Neural crest cell (in vitro differentiated cells): ENCODE measurements at places on chromosomes 2 and 18.

DNA sequence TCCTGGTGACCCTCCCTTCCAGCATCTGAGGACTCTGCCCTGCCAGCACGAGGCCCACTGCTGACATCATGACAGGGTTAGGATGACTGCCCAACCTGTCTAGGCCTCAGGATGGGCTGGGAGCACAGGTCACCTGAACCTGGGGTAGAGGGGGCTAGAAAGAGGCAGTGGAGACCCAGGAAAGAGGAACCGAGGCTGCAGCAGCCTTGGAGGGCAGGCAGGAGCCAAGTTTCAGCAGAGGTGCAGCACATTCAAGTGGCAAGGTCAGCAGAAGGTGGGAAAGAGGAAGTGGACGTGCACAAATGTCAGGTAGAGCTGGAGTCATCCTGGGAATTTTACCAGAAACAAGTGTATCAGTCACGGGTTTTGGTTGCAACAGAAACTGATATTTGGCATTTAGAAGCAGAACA lies 13.6 kb upstream of the RAB10 start:
- no peak for DNase-seq

- DNase-seq, result no peak
These were observed 89.5 kb upstream of the NCK2 start for GRCh38 chr2:105655244-105655643.

GRCh38 chr2:148614014-148614321 lies 30.6 kb upstream of the EPC2 start:
- DNase-seq, result no peak

DNA sequence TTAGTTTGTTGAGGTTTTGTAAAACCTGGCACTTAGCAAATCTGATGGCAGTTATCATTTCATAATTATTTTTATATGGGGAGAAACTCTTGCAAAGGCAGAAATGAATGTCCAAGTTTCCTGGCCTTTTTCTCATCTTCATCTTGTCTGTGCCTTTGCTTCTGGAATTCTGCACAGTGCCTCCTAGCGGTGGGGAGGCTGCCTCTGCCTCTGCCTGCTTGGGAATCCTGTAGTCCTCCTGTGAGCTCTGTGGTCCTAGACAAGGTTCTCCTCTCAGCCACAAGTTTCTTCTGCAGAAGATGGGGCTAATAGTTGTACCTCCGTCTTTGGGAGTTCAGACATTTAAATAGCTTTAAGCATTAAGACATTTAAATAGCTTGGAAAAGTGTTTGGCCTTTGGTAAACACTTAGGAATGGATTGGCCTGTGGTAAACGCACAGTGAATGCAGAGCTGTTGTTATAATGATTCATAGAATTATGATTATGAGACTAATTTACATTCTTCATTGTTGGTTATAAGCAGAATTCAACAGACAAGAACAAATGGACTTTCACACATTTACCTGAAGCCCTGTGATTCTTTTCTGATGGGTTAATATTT lies 101.2 kb downstream of the ZNF236 start:
- peak; percentile 41 for DNase-seq

DNA sequence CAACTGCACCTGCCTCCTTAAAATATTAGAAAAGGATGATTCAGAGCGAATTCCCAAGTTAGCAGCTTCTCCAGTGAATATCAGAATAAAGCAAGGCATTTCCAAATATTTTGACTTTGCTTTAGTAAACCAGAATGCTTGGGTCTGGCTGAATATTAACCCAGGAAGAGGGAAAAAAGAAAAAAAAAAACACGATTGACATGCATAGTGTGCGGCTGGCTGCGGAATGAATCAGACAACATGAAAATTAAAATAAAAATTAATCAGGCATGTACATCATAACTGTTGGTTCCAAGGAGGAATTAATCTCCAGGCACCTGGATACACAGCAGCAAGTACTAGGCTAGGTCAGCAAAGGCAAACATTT lies 105.8 kb upstream of the NCKAP5 start:
- DNase-seq, result no peak

- DNase-seq, result no peak
These were observed 16.9 kb downstream of the INPP4A start for GRCh38 chr2:98461498-98462049.

DNA sequence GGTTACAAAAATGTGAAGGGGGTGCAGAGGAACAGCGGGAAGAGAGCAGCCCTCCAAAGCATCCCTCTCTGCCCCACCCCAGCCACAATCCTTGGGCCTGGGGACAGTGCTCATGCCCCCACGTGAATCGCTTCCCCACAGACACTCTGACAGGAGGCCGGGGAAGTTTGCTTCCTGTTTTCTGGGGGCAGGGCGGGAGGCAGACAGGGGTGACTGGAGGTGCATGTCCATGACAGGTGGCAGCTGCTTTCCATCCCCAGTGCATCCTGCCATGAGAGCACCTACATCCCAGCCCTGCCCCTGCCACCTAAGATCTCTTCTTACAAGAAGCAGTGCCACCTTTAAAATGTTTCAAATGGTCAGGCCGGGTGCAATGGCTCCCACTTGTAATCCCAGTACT lies 47.2 kb upstream of the UBE2F start:
- DNase-seq, result no peak

DNA sequence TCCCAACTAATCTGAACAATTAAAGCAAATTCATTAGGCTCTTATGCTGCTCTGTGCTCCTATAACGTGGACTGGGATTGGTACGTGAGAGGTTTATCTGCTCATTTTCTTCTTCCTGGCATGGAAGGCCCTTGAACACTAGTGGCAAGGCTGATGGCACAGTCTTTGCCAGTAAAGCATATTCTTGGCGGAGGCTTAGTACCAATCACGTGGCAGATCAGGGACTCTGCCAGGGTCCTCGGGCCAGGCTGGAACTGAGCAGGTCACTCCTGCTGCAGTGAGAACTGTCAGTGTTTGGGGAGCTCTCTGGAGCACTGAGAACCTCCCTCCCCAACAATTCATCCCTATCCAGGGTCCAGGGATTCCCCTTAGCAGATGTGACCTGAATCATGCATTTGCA lies 3.7 kb upstream of the ALPK2 start:
- DNase-seq, result no peak

DNA sequence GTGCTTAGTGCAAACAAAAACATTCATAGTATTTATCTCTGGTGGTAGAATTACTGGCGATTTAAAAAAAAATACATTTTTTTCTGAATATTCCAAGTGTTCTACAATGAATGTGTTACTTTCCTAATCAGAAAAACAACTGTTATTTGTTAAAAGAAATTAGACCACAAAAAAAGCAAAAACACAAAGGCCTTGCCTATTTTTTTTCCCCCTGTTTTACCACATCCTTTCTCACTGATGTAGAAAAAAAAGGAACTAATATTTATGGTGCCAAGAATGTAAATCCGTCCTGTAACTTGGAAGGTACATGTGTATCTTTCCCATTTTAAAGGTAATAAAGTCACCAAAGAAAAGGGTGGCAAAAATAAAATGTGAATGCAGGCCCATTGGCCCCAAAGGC lies 28.4 kb upstream of the MGAT4A start:
- no peak for DNase-seq

DNA sequence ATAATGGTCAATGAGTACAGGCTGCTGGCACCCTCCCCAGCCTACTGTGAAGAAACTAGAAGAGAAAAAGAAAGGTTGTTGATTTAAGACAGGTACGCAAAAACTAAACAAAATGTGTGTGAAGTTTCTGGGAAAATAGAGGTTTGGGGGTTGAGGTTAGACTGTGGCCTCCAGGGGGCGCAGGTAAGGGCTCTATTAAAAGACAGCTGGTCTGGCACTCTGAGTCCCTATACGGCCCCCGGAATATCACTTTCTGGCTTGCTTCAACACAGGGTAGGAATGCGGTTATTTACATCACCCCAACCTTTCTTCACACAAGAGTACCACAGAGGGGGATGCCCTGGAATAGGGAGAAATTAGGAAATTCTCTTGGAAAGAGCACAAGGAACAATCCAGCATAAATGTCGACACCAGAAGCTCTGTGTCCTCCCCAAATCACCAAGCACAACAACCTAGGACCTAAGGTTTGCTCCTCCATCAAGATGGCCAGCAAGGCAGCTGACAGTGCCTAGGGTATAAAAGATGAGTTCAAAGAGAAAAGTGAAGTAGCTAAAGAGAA lies 480.8 kb upstream of the KLHL29 start:
- peak; percentile 56 for DNase-seq

DNA sequence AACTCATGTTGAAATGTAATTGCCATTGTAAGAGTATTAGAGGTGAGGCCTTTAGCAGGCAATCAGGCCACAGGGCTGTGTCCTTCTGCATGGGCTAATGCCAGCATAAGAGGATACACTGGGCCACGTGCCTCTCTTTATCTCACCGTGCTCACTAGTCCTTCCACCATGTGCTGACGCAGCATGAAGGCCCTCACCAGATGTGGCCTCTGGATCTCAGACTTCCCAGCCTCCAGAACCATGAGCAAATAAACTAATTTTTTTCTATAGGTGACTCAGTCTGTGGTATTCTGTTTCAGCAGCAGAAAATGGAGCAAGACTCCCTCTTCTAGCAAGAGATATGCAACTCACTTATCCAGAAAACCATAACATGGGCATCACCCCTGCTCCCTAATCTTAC lies 149.7 kb upstream of the ZNF236 start:
- no peak for DNase-seq

- DNase-seq, result no peak
These were observed 276.4 kb downstream of the RPIA start for GRCh38 chr2:88967844-88968243.

GRCh38 chr2:1140389-1141003 lies 189.8 kb downstream of the SNTG2 start:
- DNase-seq, result peak; percentile 55

- no peak for DNase-seq
These were observed 54.3 kb downstream of the DGKD start for GRCh38 chr2:233408366-233409285.

DNA sequence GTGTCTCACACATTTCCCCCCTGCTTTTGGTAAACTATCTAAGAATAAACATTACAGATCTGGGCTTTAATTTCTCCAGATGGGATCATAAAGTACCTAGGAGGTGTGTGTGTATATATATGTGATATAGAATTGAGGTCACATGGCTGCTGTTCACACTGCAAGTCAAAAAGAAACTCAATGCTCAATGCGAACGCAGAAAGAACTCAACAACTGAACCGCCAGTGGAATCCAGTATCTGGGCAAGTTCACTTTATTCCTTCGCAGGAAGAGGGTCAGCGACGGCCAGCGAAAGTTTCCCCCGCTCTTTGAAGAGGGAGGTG lies 17.7 kb downstream of the POU3F3 start:
- no peak for DNase-seq

GRCh38 chr2:46392561-46393346 lies 86.6 kb upstream of the TMEM247 start:
- no peak for DNase-seq

DNA sequence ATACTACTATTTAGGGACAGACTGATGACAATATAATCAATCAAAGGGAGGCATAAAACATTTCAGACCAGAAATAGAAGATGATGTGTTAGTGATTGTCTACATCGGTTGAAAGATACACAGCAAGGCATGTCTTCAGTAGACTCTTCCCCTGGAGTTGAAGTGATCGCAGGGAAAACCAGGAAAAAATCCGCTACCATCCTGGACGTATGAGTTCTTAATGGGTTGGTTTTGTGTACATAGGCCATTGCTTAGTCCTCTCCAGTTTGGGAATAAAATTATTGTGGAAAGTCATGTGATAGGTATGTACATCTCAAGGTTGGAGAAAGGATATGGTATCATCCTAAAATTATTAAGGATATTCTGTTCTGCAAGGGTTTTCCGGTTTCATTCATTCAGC lies 4.3 kb downstream of the APCDD1 start:
- DNase-seq, result no peak

DNA sequence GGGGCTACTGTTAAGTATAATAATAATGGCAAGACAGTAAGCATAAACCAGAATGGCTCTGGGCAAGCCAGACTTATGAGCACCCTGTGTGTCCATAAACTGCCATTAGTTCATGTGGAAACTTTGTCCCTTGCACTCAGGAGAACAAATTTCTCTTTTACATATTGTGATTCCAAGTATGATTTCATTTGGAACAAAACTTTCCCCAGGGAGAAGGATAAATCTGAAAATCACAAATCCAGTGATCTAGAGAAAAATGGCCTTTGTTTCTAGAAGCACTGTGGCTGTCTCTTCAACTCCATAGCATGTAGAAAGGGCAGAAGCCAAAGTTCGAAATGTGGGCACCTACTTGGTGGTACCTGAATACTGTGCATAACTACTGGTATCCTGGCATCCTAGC lies 823.7 kb upstream of the SOX11 start:
- DNase-seq, result no peak

- DNase-seq, result no peak
These were observed 188.9 kb downstream of the LTBP1 start for GRCh38 chr2:33135645-33136044.

DNA sequence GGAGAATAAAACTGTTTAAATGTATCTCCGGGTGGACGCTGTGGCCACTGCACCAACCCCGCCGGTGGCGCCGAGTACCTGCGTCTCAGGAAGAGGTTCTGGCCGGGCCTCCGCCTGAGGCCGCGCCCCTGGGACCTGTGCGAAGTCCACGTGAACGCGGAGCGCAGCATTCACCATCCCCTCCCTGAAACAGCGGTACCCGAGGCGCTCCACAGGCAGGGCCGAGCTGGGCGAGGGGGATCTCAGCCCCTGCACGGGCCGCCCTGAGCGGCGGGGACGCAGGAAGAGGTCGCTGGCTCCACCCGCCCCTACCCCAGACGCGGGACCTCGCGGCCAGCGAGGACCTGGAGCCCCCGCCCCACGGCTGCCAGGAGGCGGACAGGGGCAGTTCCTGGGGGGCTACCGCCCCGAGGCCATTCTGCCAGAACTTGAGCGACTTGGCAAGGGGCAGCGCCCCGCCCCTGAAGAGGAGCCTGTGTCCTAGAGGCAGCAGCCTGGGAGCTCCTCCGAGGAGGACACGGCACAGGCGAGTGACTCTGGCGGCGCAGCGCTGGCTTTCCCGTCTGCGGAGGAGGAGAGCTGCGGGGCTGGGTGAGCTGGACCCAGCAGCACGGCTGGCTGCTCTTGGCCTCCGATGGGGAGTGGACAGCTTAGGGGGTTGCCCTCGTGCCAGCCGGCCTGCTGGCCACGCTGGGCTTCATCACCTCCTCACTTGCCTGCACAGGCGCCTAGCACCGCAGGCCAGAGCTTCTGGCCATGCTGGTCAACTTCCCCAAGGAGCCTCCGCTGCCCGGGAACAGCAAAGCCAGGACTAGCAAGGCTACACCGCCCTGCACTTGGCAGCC lies 9.7 kb upstream of the TEKT4 start:
- no peak for DNase-seq

GRCh38 chr2:24026233-24026632 lies 16.3 kb downstream of the MFSD2B start:
- no peak for DNase-seq

DNA sequence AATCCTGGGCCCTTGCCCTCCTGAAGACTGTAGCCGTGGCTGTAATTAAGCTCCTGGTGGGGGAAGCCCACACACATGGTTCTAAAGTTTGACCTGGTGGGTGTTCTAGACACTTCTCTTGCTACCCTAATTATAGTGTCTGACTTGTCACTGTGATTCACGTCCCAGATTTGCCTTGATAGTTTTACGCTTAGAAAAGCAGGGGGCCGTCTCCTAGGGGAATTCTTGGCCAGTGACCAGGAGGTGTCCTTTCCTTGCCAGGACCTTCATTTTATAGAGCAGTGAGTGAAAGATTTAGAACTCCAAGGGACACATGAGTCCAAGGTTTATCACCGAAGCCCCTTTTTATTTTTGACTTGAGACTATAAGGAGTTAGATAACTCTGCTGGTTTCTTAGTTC lies 9.0 kb downstream of the TMEM214 start:
- no peak for DNase-seq
